ENCODE measurements at places on chromosomes 6 and 20. TPM values are rescaled to one million over a fixed set of nuclear protein-coding genes. Genes with fewer than 3 reads are reported as not detected.

ZFP57 gene
- total RNA-seq: 14.1 TPM

SEMG1 gene
- total RNA-seq: not detected

FAM209A gene
- total RNA-seq: 1.4 TPM

DOK5 gene
- total RNA-seq: 4.4 TPM

SNAP25 gene
- not detected for total RNA-seq

TNFRSF6B gene
- not detected for total RNA-seq

NKAIN2 gene
- not detected for total RNA-seq

CALHM6 gene
- total RNA-seq: 3.8 TPM

IBTK gene
- total RNA-seq: 34.2 TPM

TMEM14B gene
- total RNA-seq: 82.9 TPM

EFCAB8 gene
- total RNA-seq: 1.1 TPM

PI3 gene
- total RNA-seq: not detected

PTK6 gene
- total RNA-seq: 0.21 TPM

HUS1B gene
- 1.2 TPM for total RNA-seq
